DMS53 (cell line): ENCODE measurements at places on chromosomes 7 and 10.
A peak's percentile ranks its signal among the peaks of the same experiment; 100 is the strongest.

DNA sequence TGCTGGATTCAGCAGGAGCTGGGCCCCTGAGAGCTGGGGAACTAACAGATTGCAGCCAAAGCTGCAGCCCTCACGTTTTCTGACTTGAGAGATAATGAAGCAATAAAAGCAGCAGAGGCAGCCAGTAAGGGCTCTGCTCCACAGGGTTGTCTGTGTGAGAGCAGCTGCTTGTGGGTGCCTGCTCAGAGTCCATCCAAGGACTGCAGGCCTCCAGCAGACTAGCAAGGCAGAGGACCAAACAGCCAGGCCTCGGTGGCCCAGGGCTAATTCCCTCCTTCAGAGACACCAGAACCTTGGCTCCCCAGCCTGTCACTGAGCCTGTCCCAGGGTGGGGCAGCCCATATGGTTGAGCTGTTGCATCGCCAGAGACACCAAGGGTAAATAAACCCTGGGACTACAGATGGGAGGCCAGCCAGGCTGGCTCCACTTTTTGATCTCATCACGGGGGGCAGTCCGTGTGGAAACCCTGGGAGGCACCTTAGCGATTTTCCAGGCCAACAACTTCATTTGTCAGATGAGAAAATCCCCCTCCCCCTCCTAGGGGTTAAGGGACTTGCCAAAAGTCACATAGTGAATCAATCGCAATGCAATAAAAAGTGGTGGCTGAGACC, 229.2 kb downstream of the WDR11 start:
- no peak for DNase-seq

DNA sequence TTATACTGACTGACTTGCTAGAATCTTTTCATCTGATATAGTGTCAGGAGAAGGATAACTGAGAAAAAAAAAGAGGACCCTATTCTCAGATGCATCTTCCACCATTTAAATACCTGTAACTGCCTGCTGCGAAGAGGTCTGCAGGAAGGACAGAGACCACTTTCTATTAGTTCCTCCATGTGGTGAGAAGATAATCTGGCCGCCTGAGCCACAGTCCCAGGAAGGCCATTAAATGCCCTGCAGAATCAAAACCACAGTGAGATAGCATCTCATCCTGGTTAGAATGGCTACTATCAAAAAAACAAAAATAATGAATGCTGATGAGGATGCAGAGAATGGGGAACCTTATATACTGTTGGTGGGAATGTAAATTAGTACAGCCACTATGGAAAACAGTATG, 19.9 kb upstream of the IFIT1B start:
- no peak for DNase-seq

DNA sequence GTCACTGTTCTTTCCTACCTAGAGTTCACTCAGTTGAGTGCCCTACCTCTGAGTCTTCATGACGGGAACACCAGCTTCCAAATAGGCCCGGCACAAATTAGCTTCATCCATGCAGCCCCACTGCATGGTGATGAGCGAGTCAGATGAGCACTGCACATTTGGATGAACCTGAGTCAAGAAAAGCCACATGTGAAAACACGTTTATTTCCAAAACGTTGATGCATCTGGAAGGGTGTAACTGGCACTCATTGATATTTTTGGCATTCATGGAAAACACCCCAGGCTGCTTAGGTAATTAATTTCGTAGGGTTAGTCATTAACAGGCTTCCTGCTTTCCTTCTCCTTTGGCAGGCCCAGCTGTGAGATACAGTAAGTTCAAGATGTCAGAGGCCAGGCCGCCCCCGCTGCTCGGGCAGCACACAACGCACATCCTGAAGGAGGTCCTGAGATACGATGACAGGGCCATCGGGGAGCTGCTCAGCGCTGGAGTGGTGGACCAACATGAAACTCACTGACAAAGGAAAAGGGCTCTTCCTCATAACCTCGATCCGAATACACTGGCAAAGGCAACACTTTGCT, 725.2 kb downstream of the SUGCT start:
- DNase-seq = no peak

DNA sequence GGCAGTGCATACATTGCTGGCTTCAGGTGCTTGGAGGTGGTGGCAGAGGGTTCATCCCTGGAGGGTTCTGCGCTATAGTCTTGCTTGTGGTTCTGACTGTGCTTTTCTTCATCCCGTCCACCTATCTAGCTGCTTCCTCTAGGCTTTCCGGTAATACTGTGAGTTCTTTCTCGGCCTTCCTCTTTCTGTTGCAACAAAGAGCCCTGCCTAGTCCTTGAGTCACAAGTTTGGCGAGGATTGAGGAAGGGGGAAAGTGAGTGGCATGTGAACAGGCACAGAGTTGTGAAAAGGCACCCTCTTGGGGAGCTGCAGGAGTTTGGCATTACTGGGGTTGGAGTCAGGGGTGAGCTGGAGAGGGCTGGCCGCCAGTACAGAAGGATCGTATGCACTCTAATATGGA, 123.0 kb downstream of the SH2D4B start:
- no peak for DNase-seq

- DNase-seq = no peak
Measured at GRCh38 chr7:156519070-156519469, 121.5 kb upstream of the RNF32 start.

DNA sequence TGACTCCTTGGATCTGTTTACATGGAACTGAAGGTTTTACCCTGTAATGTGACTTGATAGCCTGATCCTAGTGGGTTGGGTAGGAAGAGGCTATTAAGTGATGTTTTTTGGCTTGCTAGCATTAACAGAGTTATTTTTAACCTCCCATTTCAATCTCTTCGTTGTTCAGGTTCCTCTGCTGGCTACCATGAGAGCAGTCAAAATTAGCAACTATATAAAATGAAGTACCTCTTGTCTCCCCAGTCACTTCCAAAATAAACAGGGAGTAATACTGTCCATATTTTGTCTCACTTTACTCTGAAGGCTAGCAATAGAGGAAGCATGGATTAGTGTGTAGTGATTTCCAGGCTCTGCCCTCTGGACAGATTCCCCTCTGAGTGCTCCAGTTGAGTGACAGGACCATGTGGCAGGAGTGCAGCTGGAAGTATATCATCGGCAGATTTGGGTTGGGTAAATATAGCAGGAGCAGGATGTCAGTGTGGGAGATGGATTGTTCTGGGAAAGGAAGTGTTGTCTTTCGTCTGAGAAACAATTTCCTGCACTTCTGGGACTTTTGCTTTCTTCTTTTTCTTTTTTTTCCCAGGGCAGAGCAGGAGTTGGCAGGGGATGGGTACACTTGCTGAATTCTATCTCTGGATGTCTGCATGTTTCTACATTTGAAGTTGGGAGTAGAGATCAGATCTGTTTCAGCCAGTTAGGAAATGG, 35.2 kb downstream of the GBF1 start:
- peak; percentile 75 for DNase-seq

DNA sequence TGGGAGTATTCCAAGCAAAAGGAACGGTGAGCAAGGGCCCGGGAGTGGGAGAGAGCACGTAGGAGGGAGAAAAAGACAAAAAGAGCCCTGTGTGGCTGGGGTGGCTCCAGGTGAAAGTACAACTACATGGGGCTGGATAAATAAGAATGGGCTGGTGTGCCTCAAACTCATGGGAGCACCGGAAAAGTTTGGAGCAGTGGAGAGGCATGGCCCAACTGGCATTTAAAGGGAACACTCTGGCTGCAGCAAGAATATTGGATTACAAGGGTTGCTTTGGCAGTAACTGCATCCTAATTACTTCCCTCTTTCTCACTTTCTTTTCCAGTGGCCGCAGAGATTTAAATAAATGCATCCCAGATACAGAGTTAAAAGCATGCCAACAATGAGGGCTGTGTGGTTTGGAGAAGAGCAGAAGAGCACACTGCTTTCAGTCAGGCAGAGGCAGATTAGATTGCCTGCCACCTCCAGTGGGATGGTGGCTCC, 39.1 kb upstream of the HERPUD2 start:
- DNase-seq = no peak

DNA sequence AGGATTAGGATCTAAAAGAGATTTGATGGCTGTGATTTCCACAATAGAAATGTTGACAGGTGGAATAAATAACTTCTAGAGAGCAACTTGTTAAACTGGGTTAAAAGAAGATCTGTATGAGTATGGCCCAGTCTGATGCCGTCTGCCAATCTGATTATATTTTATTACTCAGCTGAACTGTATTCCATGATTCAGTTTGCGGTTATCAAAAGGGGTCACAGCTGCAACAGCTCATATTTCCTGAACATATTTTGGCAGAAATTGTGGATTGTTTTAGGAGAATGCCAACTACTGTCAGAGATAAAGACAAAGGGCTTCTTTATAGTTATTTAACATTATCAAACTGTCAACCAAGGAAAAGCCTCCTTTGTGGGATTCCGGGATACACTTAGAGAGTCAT, 244.8 kb upstream of the MINDY3 start:
- DNase-seq = no peak

- no peak for DNase-seq
Measured at GRCh38 chr10:30694518-30695228, 65.1 kb upstream of the LYZL2 start.

GRCh38 chr7:2663121-2663886, 24.7 kb upstream of the AMZ1 start:
- peak; percentile 37 for DNase-seq

- no peak for DNase-seq
Measured at GRCh38 chr7:148622887-148623585, 32.5 kb downstream of the C7orf33 start.

GRCh38 chr10:43671659-43672531, 23.2 kb upstream of the ZNF32 start:
- peak; percentile 83 for DNase-seq

- peak; percentile 99 for DNase-seq
Measured at GRCh38 chr7:22447762-22448161, 52.2 kb downstream of the STEAP1B start.

DNA sequence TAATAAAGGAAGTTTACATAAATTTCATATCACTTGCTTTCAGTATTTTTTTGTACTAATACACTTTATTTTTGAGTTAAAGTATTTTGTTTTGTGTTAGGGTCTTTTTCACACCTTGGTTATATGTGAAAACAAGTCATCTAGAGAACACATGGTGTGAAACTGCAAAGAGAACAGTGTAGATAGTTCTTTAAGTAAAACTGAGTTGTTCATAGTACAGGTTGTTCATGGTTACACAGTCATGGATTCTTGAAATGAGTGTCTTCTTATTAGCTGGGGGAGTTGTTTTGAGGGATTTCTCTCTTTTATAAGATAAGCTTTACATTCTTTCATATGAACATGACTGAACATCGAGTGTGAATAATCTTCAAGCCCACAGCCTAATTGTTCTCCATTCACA, 244.2 kb downstream of the THSD7A start:
- no peak for DNase-seq

DNA sequence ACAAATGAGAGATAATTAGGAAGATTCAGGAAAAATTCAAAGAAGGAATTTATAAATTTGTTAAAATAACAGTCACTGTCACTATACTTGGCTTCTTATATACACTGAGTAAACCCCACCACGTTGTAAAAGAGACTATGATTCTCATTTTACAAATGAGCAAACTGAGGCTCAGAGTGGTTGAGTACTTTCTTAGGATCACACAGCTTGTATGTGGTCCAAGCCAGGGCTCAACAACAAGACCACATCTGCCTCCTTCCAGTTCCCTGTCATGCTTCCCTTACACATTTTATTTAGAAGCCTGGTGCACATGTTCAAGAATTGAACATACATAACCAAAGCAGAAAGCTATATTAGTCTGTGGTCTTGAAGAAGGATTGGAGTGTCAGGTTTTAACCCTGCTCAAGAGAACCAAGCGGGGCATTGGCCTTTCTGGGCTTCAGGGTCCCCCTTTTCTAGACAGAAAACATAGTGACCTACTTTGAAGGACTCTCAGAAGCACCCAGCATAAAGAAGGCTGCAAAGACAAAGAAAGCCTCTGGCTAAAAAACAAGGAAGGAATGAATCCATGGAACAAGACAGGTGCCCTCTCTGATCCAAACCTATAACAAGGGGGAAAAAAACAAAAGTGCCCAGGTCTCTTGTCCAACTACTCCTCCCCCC, 846 bp downstream of the MRLN start:
- no peak for DNase-seq

GRCh38 chr10:90960355-90960814, 39.5 kb upstream of the ANKRD1 start:
- peak; percentile 44 for DNase-seq

- DNase-seq = no peak
Measured at GRCh38 chr7:115178835-115179234, 256.9 kb downstream of the MDFIC start.

GRCh38 chr10:129445436-129446182, 21.4 kb upstream of the MGMT start:
- DNase-seq = no peak

DNA sequence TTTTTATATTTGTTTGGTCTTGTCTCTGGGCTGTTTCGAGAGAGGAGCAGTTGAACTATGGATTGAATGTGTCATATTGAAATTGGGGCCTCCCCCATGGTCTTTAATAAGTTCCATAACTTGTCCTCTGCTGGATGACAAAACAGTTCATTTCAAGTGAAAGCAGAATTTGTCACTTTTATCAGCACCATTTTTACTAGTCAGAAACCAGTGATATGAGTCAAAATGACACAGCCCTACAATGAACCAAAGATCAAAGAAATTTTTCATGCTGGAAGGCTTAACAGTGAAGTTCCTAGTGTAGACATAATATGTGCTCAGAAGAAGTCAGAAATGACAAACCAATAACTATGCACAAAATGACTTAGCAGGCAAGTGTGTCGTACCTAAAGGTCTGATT, 133.6 kb upstream of the VWC2 start:
- DNase-seq = peak; percentile 41

- DNase-seq = no peak
Measured at GRCh38 chr7:137787301-137787976, 59.3 kb downstream of the DGKI start.

DNA sequence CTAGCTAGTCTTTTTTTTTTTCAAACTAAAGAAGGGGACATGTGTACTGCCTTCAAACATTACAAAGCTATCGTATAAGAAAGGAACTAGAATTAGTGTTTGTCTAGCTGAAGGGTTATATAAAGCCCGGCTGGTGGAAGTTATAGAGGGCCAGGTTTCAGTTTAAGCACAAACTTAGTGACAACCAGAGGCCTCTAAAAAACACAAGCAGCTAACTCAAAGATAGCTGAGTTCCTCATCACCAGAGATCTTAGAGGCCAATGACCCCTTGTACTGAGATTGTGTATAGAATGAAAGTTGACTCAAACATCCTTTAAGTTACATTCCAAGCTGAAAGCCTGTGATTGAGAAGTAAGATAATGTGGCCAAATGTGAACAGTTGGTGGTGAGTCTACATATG, 28.1 kb upstream of the SGMS1 start:
- no peak for DNase-seq

DNA sequence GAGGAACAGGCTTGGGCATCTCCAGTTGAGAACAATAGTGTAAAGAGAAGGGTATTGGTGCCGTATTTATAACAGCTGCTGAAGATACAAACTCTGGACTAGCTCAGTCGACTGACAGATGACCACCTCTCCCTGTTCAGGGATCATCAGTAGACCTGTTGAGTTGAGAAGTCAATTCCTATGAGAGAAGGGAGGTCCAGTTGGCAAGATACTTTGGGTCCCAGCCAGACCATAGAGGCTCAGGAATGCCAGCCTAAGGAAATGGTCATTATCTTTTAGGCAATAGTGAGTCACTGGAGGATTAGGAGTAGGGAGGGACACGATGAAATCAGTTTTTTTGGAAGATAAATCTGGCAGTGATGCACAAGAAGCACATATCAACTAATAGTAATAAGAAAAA, 202.9 kb downstream of the TRIL start:
- DNase-seq = no peak
